ENCODE measurements at places on chromosomes 4 and X.

DNA sequence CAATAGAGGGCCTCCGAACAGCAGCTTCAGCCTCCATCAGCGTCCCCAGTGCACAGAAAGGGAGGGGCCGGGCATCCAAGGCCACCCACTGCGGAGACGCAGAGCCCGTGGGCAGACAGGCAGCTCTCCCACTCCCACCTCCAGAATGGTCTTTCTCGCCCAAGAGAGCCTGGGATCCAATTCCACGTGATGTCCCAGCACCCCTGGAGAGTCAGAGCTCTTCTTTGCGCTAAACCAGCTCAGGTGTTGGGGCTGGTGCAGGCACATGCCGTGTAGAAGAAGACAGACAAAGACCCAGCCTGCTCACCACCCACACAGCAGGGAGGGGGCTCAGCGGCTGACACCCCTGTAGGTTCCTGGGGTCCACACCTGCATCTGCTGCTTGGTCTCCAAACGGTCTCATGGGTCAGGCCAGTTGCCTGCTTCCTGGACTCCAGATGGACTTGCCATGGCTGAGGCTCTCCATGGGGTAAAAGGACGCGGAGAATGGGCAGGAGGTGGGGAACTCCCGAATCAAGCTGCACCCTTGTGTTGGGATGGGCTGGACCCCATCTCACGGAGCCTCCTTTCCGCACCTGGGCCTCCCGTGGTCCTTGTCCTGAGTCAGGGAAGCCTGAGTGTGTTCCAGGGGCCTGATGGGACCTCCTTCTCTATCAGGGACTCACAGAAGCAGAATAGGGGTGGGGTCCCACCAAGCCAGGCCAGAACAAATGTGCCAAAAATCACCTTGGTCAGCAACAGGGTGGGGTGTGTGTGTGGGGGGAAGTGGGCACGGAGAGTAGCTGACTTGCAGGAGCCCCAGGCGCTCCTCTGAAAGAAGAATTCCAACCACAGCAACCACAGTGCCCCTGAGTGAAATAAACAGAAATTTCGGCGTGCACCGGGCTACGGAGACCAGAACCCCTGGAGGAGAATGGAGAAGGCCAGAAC lies 11.6 kb upstream of the ASMTL start:
- no peak for DNase-seq

DNA sequence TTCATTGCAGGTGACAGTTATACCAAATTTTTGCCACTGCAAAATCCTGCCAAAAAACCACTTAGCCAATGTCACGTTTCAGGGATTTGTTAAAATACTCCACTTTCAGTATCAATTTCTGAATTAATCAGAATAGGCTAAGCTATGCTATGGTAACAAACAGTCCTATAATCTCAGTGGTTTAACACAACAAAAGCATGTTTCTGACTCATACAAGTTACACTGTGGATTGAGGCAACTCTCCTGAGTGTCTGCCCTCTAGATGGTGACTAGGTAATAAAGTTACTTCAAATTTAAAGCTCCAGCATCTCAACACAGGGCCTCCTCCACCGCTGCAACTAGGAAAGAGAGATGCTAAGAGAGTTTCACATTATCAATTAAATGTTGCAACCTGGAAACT lies 23.0 kb upstream of the RADX start:
- DNase-seq, result no peak

DNA sequence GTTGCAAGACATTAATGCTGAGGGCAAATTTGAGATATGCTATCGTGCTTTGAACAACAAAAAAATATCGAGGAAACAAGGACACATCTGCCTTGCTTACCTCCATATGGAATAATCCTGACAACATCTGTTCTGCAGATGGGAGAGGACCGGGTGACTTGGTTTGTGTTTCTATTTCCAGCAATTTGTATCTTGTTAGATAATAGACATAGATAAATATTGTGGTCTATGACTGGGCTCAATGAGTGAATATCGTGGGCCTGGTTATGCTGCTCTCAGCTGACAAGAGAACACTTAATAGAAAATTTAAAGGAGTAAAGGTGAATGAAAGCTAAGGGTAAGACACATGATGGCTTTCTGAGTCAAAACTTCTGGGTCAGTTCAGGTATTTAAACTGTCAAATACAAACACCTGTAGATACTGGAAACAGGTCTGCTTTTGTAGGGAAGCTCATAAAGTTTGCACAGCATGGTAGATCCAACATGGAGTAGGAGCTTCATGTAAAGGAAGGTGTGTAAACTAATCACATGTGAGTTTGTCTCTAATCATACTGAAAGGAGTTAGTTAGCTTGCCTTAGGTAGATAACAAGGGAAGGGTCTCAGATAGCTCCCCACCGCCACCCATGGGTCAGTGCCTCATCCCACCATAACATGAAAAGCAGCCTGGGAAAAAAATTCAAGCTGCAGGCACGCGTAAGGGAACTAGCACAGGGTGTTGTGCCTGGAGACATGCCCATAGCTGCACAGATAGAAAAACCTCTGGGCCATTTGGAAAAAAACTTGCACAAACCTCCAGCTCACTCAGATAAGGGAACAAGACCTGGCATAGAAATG lies 904.1 kb upstream of the EPHA5 start:
- DNase-seq, result no peak

- no peak for DNase-seq
Measured at GRCh38 chrX:71393919-71394318, 27.8 kb downstream of the TAF1 start.

- DNase-seq, result no peak
Measured at GRCh38 chr4:108775921-108776320, 13.1 kb upstream of the ETNPPL start.

DNA sequence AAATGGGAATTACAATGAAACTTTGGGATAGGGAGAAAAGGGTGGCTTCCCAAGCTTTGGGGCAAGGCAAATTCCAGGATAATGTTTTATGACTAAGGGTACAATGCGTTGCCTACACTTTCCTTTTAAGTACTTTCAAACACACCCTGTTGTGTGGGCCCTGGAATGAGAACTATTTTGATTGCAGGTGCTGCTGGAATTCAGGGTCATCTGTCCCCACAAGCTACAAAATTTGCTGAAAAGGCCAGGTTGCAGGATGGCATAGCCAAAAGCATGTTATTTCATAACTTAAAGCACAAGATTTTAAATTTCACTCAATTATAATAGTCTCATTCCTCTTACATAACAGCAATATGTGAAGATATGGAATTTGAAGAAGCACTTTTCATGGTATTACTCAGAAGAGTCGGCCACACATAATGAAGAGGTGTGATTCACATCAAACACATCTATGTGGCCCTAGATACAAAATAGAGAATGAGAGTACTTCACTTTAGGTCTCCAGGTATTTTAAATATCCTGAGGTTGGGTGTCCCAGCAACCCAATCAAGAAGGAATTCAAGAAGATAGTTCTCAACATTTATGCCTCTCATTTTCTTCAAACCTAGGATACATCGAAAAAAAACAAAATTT lies 89.3 kb downstream of the APBB2 start:
- no peak for DNase-seq

DNA sequence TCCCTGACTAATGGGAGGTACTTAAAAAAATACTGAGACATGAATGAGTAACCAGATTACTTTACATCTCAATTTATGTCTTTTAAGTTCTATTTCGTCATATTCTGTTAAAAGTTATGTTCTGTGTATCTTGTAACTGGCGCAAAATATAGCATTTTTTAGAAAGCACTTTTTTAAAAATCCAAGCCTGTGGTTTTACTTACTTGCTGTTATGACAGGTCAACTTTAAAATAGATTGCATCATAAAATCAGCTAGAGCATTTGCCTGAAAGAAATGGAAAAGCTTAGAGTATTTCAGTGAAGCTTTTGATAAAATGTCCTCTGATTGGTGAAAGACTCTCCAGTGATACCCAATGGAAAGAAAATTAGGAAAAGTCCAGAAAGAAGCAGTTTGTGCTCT lies 1892.3 kb upstream of the TENM3 start:
- no peak for DNase-seq

DNA sequence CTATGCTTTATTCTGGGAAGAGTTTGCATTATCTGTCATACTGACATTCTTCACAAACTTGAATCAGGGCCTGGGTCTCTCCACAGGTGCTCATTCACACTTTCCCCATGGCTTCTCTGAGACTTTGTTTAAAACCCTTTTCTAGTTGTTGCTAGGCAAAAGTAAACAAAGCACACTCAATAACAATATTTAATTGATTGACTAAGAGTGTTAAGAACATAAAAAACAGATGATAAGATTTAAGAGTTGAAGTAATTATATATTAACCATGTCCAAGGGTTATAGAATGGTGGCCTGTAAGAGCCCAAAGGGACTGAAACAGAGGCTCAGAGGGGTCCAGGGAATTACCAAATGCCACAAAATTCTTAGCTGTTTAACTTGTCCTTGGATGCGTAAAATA lies 7.1 kb downstream of the MAOA start:
- DNase-seq, result no peak

GRCh38 chr4:54169176-54169575 lies 59.9 kb upstream of the PDGFRA start:
- no peak for DNase-seq

DNA sequence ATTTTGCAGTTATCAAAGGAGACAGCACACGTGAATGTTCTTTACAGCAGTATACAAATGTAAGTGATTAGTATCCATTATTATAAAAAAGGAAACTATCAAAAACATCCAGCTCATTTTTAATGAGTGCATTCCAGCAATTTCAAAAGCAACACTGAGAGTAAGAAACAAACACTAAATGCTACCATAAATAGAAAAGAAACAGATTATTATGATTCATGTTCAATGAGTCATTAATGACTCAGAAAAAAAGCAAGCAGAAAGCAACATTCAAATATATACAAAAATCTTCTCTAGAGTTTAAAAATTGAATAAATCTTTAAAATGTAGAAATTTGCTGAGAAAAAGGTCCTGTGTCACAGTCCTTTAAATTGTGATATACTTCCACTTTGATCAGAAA lies 346.5 kb upstream of the FMR1 start:
- no peak for DNase-seq

- DNase-seq, result no peak
Measured at GRCh38 chrX:7127056-7127455, 20.5 kb upstream of the STS start.

GRCh38 chrX:123960956-123961267 lies 594 bp upstream of the STAG2 start:
- DNase-seq, result no peak
